ENCODE measurements at places on chromosomes 11 and 22.

DNA sequence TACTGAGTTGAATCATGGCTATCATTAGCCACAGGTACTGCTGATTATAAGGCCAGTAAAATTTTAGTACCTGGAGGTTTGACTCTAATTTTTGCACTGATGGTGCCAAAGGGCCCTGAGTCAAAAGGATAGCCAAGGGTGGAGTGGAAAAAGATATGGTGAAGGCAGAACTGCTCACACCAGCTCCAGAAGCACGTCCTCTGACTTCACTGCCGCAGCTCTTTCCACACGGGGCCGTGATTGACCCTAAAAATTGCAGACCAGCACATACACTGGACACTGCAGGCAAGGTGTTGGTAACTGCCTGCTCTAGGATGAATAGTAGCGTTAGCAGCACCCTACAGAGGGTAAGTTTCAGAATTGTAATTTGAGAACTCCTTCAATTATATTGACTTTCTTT, 25.4 kb upstream of the GRIK4 start:
- no peak for DNase-seq

GRCh38 chr11:117838901-117839300, 14.4 kb upstream of the FXYD2 start:
- no peak for DNase-seq

DNA sequence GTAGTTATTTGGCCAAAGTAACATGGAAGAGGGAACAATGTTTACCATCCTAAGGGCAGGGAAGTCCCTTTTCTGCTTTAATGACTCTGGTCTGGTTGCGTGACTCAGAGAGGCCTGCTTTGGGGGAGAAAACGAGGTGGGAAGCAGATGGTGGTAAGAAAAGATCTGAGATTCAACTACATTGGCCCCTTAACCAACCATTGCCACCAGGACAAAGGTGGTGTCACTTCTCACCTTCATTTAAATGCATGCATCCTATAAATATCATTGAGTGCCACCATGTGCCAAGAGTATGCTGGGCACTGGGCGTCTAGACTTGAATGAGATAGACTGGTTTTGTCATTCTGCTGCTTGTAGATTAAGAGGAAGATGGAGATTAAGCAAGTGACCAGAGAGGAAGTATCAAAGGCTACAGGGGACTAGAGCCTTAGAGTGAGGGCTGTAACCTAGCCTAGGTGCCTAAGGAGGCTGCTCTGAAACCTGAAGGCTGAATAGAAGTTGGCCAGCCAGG, 3.6 kb upstream of the SORL1 start:
- no peak for DNase-seq

DNA sequence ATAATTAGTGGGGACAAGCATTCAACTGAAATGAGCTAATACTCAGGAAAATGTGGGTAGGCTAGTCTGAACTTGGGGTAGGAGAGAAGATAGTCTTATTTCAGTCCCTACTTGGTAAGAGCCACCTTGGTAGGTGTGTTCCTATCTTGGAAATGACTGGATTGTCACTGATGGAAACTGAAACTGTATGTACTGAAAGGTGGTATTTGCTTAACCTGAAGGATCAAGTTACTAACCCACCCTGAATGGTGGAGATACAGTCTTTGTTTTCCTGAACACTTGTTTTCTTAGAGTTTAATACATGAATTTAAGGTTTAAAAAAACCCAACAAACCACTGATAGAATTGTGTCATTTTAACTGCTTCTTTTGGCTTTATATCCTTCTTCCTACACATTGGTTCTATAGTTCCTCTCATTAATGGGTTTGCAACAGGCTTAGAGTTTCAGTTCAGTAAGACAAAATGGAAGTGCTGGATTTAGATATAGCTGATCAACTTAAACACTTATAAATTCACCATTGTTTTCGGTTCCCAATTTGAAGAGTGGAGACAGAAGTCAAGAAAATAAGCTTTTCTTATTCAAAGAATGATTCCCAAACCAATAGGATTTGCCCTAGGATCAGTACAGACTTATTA, 4.2 kb downstream of the FAR1 start:
- DNase-seq: no peak

DNA sequence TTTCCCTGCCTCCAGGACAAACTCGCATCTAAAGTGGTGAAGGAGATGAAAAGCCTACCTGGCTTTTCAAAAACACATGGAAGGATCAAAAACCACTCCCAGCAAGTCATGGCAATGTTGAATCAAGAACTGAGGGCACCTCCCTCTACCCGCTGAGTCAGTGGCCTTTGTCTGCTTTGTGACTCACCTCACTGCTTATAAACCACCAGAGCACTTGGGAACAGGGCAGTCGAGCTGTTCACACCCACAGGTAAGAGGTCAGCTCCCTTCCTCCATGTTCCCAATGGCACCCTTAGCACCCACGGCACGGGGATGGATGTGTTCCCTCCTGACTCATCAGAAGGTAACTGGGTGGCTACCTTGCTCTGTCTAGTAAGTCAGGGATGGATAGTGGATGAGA, 21.7 kb downstream of the TENM4 start:
- DNase-seq: no peak

GRCh38 chr22:49690454-49690853, 137.2 kb downstream of the BRD1 start:
- DNase-seq: no peak

DNA sequence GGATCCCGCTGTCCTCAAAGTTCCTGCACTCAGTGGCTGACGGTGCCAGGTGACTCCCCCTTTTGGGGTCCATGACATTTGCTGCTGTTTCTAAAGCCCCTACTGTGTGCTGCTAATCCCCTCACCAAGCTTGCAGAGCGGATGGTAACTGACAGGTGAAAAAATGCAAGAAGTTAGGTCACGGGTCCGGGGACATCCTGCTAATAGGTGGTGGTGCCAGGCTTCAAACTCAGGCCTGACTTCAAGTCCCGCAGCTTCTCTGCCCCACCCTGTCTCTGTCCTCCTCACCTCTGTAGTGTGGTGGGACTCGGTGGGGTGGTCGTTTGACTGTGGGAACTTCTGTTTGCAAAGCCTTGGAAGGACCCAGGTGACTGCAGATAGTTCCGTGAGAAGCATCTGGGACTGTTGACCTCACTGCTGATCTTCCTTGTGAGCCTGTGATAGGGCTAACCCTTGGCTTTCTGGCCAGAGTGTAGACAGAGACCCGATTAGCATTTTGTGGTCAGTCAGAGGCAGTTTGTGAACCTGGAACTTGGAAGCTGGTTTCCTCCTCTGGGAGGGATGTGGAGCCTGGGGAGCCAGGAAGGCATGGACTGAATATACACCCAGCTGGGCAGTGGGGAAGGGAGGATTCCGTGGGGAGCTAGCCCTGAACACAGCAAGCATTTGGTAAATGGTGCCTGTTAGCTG, 115.4 kb upstream of the OR4B1 start:
- no peak for DNase-seq

DNA sequence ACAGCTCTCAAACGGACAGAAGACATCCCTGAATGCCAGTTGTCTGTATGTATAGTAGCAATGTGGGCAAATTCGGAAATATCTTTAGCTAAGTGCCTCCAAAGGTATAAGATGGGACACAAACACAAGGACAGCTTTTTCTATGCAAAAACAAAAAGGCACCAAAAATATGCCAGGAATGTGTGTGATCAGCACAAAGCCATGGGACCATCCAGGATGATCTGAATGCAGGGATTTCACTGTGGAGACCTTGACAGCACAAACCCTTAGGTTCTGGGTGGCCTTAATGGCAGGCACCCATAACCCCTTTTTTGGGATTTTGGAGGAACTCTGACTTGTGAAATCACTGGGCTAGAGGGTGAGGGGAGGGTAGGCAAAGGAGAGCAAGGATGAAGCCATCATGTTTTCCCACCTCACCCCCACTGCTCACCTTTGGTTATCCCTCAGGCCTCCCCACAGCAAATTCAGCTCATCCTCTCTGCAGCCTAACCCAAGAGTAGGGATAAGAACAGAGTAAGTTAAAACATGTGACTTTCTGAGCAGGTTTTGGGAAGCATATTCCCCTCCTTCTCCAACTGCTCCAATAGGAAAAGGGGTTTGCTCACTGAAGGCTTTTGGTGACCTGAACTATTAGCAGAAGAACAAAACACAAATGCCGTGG, 154.6 kb downstream of the SNX19 start:
- no peak for DNase-seq

DNA sequence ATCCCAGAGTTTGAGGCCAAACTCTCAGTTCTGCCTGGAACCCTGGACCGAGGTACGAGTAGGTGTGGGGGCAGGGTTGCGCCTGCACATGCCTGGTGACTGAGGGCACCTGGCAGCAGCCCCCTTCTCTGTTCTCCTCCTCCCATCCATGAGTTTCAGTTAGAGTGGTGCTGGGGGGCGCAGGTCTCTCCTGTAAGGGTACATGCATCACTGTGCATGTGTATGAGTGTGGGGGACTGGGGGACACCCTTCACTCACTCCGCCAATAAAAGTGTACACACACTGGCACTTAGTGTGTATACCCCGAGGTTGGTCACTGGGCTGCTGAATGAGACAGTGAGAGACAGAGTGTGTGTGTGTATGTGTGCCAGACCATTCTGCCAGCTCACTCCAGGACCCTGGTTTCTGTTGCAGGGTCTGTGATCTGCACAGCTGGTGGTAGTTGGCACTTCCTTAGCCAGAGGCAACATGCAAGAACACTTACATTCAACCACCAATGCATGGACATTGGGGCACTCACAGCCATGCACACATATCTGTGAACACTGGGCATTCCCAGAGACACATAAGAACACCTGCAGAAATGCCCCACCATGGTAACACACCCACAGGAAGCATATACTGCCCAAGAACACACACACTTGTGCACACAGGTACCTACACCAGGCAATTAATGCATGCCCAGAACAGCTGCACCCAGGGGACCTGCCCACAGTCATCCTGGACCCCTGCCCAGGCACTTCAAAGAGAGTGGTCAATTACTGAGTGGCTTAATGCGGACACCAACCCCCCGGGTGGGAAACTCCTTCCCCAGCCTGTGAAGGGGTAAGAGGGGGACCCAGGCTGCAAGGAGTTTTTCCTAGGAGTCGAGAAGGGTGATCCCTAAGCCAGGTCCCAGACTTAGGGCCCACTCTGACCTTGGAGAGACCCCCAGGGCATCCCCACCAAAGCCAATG, 1.2 kb upstream of the NRXN2 start:
- no peak for DNase-seq

GRCh38 chr11:67055812-67056211, 835 bp upstream of the RHOD start:
- DNase-seq: no peak
